GOT3 (cell line): ENCODE measurements at places on chromosomes 5 and 9.

GRCh38 chr5:89128092-89128491, 245.1 kb upstream of the MEF2C start:
- DNase-seq: no peak

DNA sequence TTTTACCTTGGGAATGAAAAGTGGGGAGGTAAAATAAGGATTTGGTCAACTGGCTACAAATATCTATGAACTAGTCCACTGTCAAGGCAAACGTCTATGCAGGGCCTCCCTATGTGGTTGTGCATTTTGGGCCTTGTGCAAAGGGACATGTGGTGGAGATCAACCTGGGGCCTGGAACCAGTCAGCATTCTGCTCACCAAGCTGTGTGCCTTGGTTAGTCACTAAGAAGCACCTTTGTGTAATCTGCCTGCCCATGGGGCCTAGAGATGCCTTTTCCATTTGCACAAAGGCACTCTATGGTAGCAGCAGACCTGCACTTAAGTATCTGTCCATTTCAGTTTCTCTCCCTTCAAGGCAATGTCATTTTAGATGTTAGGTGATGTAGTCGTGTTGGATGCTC, 184.0 kb downstream of the GNAQ start:
- no peak for DNase-seq

DNA sequence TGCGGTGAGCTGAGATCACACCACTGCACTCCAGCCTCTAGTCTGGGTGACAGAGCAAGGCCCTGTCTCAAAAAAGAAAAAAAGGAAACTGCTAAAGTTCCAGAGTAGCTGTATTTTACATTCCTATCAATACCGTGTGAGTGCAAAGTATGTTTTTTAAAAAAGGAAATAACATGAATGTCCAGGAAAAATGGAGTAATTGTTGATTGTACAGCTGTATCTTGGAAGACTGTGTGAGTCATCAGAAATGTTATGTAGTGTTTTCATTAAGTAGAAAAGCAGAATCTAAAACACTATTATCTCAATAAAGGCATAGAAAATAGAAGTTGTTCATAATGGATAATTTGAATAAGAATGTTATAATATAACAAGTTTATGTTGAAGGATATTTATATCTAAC, 53.9 kb downstream of the ZCCHC7 start:
- DNase-seq: no peak

- DNase-seq: no peak
These were observed 63.9 kb downstream of the ARHGEF37 start for GRCh38 chr5:149645236-149645635.

DNA sequence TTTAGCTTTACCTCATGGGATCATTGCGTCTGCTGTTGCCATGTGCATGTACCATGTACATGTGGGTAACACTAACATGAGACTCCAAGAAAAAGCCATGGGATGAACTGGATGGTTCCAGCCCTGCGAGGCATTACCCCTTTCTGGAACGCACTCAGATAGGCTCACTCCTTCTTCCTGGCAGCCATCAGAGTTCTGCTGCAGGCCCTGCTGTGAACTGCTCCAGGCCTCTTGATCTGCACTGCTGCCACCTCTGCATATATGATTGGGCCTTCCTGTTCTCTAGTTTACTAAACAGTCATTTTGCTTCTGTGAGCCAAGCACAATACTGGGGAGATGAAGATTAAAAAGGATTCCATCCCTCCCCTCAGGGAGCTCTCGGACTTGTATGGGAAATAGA, 220.5 kb downstream of the CD180 start:
- no peak for DNase-seq

DNA sequence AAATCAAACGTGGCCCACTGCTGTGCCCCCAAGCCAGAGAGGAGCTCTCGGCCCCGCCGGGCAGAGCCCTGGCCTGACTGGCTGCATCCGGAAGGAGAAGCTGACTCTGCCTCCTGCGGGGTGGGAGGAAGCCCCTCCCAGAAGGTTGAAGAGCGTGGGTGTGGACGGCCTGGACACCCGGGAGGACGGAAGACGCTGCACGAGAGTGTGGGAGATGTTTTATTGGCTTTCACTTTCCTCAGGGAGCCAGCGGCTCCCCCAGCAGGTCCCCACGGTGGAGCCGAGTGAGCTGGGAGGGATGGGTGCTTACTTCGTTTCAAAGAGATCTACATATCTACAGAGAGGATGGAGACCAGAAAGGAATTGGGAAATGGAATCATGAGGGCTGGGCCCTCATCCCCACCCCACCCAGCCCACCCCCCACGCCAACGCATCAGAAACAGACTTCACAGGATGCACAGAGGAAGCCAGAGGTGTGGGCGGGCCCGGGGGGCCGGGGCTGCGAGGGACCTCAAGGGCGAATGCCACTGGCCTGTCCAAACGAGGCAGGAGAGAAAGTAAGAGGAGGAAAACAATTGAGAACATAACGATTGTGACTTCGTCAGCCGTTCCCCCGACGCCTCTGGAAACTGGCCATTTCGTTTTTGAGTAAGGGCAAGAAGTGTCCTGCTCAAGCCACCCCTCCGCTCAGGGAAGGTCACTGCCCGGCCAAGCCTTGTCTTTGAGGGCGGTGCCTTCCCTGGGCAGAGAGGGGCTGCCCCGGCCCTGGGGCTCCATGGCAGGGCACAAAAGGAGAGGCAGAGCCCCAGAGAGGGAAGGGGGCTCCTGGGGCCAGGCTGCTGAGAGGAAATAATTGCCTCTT, 32.1 kb downstream of the FAM163B start:
- no peak for DNase-seq

GRCh38 chr9:132793606-132794580, 84.2 kb downstream of the AK8 start:
- no peak for DNase-seq

GRCh38 chr5:176915906-176916305, 16.8 kb upstream of the HK3 start:
- DNase-seq: no peak
